T47D (cell line): ENCODE measurements at places on chromosomes 16 and 17.
A peak's percentile ranks its signal among the peaks of the same experiment; 100 is the strongest.

GRCh38 chr16:89525146-89525913 is 17.1 kb downstream of the SPG7 start:
- no peak for DNase-seq

- DNase-seq, result no peak
Observed at GRCh38 chr16:12260119-12260646, 283.6 kb downstream of the SNX29 start.

DNA sequence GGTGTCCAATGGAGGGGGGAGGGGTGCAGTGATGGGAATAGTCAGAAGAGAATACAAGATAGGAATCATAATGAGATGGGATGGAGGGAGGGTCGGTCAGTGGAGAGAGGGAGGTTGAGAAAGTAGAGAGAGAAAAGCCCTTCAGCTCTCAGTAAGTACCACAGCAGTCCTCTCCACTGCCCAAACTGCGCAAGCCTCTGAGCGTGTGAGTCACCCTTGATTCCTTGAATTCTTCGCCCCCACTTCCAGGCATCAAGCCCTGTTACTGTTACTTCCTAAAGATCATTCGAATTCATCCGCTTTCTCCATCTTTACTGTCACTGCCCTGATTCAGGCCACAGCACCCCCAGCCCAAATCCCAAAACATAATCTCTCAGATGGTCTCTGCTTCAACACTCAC is 2.5 kb downstream of the GUCY2D start:
- DNase-seq, result no peak

GRCh38 chr16:66906916-66907836 is 11.5 kb downstream of the CDH16 start:
- DNase-seq, result no peak

DNA sequence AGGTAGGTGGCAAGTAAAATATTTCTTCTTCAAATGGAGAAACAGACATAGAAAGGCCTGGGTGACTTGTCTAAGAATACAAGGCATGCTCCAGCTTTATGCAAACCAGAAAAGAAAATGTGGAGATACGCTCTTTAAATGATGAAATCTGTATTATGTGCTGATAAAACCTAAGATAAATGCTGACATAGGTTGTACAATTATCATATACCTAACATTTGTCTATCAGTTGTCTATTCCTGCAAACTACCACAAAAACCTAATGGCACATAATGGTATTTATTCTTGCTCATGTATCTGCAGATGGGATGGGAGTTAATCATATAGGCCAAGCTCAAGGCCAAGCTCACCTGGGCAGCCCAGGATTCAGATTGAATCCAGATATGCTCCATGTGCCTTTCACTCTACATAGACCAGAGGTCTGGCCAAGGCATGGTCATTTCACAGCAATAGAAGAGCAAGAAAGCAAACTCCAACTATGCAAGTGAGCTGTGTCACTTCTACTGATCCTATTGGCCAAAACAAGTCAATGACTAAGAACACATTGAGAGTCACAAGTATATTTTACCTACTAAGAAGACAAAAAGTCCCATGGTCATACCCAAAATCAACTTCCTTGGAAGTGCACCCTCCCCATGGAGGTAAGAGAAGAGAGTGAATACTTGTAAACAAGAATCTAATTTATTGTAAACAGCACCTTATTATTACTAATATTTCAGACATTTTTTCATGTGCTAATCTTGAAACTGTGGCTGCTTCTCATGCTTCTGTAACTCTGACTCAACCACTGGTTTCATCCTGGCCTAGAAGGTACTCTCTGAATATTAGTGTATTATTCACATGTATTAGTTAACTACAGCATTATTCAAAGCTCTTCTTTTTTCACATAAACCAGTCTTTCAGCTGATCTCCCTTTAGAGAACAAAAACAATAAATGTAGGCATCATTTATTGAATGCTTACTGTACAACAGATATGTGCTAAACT is 270.7 kb upstream of the SOX9 start:
- no peak for DNase-seq

GRCh38 chr17:71922439-71922838 is 198.4 kb upstream of the SOX9 start:
- peak; percentile 19 for DNase-seq

GRCh38 chr17:69103557-69104233 is 38.0 kb downstream of the ABCA6 start:
- no peak for DNase-seq

GRCh38 chr17:7479213-7480088 is at the start of gene ZBTB4:
Gene ZBTB4, minus strand, starts transcription at chr17:7479631. Its CDS starts 12,830 bp downstream, at chr17:7466801.
- DNase-seq, result peak; percentile 56

DNA sequence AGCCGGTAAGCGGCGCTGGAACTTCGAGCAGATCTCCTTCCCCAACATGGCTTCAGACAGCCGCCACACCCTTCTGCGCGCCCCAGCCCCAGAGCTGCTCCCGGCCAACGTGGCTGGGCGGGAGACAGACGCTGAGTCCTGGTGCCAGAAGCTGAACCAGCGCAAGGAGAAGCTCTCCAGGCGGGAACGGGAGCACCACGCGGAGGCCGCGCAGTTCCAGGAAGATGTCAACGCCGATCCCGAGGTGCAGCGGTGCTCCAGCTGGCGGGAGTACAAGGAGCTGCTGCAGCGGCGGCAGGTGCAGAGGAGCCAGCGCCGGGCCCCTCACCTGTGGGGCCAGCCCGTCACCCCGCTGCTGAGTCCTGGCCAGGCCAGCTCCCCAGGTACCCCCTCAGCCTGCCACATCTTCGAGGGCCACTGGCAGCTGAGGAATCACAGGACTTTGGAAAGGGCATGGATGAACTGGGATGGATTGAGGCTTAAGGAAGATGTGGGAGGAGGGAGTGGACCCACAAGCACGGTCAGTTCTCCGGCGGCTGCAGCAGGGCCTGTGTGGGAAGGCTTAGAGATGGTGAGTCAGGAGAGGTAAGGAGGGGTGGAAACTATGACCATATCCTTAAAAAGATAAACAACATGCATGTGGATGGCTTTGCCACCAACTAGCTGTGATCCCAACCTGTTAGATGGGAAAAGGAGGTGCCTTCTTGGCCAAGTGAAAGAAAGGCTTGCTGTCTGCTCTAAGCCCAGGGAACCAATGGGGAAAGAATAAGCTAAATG is 3.4 kb upstream of the LLGL2 start:
- DNase-seq, result no peak

DNA sequence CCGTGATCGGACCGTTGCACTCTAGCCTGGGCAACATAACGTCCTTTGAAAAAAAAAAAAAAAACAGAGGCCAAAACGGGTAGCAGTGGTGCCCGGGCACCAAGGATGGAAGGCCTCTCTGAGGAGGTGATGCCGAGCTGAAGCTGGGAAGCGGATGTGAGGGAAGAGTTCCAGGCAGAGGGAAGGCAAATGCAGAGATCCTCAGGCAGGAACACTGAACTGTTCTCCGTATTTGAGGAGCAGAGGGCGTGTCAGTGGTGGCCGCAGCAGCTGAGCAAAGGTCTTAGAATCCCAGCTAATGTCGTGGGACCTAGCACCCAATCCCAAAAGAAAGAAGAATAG is 656 bp upstream of the KCTD13 start:
- peak; percentile 33 for DNase-seq

DNA sequence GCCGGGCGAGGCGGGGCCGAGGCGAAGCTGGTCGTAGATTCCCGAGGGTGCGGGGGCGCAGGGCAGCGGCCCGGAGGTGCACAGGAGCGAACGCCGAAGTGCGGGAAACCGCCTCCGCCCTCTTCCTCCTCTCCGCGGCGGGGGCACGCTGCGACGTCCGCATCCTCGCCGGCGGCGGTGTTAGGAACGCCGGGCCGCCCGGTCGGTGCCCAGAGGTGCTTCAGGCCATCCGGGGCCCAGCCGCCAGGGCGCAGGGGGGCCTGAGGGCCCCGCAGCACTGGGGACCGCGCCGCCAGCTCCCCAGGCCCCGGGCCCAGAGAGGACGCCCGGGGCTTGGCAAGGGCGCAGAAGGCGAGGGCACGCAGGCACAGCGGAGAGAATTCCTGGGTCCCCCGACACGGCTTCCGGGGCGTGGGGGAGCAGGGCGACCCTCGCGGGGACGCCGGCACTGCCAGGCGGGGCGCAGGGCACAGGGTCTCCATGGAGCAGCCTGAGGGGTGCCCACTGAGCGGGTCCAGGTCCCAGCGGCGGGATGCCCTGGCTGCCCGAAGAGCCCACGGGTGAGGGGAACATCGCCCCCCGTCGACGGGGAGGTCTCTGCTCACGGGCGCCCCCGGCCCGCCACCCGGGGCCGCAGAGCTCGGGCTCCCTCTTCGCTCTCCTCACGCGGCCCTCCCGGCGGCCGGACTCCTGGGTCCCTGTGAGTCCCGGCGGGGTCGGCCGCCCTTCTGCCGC is 576 bp downstream of the EPOP start:
- no peak for DNase-seq

- peak; percentile 82 for DNase-seq
Observed at GRCh38 chr17:74493331-74493833, 26.9 kb downstream of the CD300A start.

GRCh38 chr16:53974484-53975080 is 270.6 kb downstream of the FTO start:
- DNase-seq, result no peak

GRCh38 chr16:27414788-27415431 is 12.9 kb downstream of the IL21R start:
- no peak for DNase-seq

DNA sequence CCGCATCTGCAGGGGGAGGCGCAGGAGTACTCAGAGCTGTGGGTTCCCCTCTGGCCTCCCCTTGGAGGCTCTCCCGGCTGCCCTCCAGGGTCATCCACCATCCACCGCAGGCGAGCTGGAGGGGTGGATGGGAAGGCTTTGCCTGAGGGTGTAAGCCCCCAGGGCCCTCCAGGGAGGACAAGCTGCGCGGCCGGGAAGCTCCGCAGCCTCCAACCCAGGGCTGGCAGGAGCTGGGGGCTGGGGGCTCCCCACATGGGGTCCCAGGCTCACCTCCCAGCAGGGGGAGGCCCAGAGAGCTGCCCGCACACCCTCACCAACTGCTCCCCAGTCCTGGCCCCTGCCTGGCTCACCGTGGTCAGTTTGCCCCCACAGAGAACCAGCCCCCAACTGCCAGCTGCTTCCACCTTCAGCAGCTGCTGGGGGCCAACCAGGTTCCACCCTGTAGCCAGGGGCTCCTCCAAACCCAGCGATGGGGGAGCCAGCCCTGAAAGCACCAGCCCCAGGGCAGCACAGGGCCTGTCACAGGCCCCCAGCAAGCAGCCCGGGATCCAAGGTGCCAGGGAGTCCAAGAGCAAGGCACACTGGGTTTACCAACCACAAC is 19.8 kb upstream of the CHMP6 start:
- no peak for DNase-seq

GRCh38 chr17:66830451-66830850 is 4.5 kb upstream of the CACNG5 start:
- no peak for DNase-seq

- no peak for DNase-seq
Observed at GRCh38 chr16:55364811-55365210, 40.8 kb downstream of the IRX6 start.

DNA sequence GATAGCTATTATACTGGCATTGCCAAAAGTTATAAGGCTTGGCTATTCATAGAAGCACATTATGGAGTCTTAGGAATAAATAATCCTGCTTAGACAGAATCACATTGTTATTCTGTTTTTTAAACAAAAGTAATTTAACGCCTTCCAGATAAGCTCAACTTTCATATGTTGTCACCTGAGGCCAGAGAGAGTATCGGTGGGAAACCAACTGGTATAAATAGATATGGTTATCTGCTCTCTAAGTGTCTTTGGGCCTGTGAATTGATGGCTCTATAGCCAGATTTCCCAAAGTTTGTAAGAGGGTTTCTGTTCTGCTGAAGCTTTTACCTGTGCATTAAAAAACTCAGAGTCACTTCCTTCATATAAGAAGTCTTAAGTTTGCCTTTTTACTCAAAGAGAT is 1449.4 kb downstream of the CDH11 start:
- DNase-seq, result no peak

- DNase-seq, result no peak
Observed at GRCh38 chr17:80604670-80605010, 60.0 kb downstream of the RPTOR start.

GRCh38 chr16:78906135-78906534 is 694.4 kb downstream of the MAF start:
- DNase-seq, result no peak

DNA sequence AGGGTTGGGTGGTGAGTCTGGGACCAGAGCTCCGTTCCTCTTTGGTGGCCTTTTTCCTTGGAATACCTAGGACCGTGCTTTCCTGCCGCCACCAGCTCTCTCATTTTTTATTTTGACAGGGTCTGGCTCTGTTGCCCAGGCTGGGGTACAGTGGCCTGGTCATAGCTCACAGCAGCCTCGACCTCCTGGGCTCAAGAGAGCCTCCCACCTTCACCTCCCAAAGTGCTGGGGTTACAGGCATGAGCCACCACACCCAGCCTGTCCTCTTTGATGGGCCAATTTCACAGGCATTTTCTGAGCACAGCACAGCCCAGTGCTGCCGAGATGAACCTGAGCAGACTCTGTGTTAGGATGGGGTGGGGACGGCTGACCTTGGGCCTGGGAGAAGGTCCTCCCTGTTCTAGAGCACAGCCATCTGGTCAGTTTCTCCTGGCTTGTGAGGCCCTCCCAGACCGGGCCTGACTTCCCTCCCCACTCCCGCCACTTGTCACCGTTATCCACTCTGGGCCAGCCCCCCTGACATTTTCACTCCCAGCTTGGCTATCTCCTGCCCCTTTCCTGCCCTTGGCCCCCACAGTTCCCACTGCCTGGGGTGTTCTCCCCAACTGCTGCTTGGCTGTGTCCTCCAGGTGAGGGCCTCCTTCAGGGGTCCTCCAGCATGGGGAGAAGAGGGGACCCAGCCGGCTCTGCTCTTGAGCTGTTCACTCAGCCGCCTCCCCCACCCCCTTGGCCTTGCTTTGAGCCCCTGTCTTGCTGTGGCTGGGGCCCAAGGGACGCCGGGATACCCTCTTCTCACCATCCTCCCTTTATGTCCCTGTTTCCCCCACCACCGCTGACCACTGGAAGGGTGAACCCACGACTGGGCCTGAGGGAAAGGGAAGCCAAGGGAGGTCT is 5.0 kb downstream of the ADCY7 start:
- no peak for DNase-seq

DNA sequence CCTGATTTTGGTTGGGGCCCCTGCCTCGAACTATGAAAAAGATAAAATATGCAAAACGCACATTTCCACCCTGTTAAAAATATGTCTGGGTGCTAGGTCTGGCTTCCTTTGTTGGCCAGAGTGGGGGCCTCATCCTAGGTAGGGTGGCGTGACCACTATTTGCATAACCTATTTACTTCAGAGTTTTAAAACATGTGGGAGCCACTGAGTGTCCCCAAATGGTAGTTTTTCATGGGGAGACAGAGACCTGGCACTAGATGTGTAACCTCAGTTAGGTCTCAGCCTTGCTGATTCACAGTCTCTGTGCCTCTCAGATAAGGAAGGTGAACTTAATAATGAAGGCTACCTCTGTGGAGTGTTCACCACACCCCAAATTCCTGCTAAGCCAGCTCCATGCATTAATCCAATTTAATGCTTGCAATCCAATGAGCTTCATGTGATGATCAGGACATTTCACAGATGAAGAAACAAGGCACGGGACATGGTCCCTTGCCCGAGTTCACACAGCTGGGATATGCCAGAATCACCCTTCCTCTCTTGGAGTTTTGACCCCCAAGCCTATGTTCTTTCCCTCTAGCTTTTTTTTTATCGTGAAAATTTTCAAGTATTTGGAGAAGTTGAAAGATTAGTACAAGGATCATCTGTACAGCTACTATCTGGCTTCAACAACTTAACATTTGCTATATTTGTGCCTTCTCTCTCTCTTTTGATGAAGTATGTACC is 103.4 kb downstream of the IRF8 start:
- no peak for DNase-seq
